Ovary (tissue), 10 donors: ENCODE measurements at places on chromosomes 6 and 20. TPM values are rescaled to one million over a fixed set of nuclear protein-coding genes. Genes with fewer than 3 reads are reported as not detected.

GRCh38 chr6:110492584-110492983 is 16.2 kb upstream of the SLC22A16 start:
- H3K27me3 ChIP-seq: no peaks in the 10 kb centered on the region
- H3K36me3 ChIP-seq: no peaks in the 10 kb centered on the region
- H3K4me3 ChIP-seq: no peak overlapping the region
- peaks cover 1% of the 10 kb centered on the region for H3K4me1 ChIP-seq
- no peak overlapping the region for H3K27ac ChIP-seq
- no peak for DNase-seq

- H3K4me1 ChIP-seq: peaks cover 4% of the 10 kb centered on the region
- H3K27me3 ChIP-seq: no peaks in the 10 kb centered on the region
- no peak for DNase-seq
- no peaks in the 10 kb centered on the region for H3K36me3 ChIP-seq
Observed at GRCh38 chr6:137737836-137738596, 129.0 kb upstream of the TNFAIP3 start.

DNA sequence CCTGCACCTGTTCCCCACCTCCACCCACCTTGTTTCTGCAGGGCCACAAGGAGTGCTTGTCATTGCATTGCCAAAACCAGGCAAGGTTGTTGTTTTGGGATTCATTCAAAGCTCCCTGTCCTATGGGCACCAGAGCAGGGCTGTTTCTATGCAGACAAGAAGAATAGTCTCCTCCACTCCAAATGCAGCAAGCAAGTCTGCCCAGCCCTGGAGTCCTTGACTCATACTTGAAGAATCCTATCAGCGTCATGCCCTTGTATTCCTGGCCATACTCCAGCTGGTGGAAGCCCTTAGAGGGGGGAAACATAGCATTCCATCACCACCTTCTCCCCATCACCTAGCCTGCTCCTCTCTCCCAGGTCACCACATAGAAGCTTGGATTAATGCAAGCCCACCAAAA is 145.3 kb upstream of the ECI2 start:
- DNase-seq: no peak
- H3K27me3 ChIP-seq: no peaks in the 10 kb centered on the region
- peaks cover 4% of the 10 kb centered on the region for H3K4me1 ChIP-seq
- H3K36me3 ChIP-seq: no peaks in the 10 kb centered on the region
- no peak overlapping the region for H3K4me3 ChIP-seq

- H3K36me3 ChIP-seq: no peaks in the 10 kb centered on the region
- no peak overlapping the region for H3K4me3 ChIP-seq
- H3K4me1 ChIP-seq: peaks cover 6% of the 10 kb centered on the region
Observed at GRCh38 chr6:52325695-52326471, 36.1 kb upstream of the PAQR8 start.

DNA sequence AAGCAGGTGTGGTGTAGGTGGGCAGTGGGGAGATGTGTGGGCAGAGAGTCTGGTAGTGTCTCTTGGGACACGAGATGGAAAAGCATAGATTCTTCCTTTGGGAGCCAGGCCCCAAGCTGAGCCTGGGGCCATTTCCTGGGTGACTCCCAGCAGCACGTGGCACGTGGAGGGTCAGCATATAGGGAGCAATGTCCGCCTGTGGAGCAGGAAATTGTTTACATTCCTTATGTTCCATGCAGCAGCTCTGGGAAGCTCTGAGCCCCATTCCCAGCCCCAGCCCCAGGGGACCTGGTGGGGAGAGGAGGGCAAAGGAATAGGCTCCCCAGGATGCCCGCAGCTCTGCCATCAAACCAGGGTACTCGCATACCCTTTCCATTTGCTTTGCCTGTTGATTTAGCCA is 57.6 kb downstream of the DAAM2 start:
- H3K4me3 ChIP-seq: no peak overlapping the region
- no peaks in the 10 kb centered on the region for H3K36me3 ChIP-seq

DNA sequence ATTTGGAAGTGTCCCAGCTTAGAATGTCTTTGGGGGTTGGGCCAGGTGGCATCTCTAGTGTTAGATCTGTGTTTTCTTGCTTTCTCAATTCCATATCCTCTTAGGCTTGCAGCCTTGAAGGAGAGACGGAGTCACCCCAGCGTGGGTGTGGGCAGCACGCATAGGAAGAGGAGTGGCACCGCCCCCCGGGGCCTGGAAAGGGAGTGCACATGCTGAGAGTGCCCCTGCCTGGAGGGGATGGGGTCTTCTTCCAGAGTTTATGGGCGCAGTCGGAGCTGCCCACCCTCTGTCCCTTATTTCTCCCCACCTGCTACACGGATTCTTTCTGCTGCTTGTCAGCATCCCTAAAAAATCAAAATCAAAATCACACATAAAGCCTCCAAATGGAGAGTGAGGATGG is 309.7 kb downstream of the QKI start:
- no peaks in the 10 kb centered on the region for H3K36me3 ChIP-seq
- DNase-seq: no peak
- H3K4me1 ChIP-seq: no peaks in the 10 kb centered on the region
- no peaks in the 10 kb centered on the region for H3K27me3 ChIP-seq
- H3K4me3 ChIP-seq: no peak overlapping the region

GRCh38 chr6:87701344-87701675 is 723 bp downstream of the AKIRIN2 start:
- peaks cover 6% of the 10 kb centered on the region for H3K4me1 ChIP-seq
- H3K27me3 ChIP-seq: no peaks in the 10 kb centered on the region
- H3K27ac ChIP-seq: peak overlapping the region; percentile 79
- H3K36me3 ChIP-seq: no peaks in the 10 kb centered on the region
- peak; percentile 65 for DNase-seq
- peak overlapping the region; percentile 89 for H3K4me3 ChIP-seq

DNA sequence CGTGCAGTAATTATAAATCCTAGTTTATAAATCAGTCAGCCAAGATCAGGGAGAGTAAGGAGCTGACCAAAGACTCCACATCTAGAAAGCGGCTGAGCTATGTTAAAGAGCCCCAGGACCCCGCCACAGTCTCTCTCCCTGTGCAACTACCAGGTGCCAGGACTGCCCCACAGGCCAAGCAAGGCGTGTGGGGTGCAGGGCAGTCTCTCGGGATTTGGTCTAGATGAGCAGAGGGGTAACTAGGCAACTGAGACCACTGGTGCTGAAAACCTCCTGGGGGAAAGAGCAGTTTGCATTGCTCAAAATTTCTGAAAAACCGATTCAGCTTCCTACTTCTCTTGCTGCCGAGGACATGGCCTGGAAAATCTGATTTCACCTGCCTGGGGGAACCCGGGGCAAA is 10.4 kb downstream of the PMEPA1 start:
- no peak overlapping the region for H3K27ac ChIP-seq
- no peak for DNase-seq
- H3K27me3 ChIP-seq: no peaks in the 10 kb centered on the region
- H3K4me1 ChIP-seq: peaks cover 2% of the 10 kb centered on the region

DNA sequence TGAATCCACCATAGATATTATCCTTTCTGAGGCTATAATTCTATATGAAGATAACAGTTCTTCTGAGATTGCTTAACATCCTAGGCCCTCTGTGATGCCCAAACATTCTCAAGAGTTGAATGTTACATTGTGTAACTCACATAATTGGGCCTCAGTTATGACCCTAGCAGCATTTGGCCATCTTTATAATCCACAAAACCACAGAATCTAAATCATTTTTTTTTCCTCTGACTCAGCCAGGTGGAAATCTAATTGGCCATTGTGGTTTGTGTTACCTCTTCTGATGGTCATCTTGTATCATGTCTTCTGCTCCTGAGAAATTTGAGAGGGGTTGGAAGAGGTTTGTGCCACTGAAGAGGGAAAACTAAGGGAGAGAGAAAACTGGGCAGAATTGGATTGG is 99.5 kb downstream of the LINC00237 start:
- H3K4me1 ChIP-seq: no peaks in the 10 kb centered on the region
- no peak for DNase-seq
- no peak overlapping the region for H3K27ac ChIP-seq
- H3K36me3 ChIP-seq: no peaks in the 10 kb centered on the region
- no peak overlapping the region for H3K4me3 ChIP-seq
- no peaks in the 10 kb centered on the region for H3K27me3 ChIP-seq

DNA sequence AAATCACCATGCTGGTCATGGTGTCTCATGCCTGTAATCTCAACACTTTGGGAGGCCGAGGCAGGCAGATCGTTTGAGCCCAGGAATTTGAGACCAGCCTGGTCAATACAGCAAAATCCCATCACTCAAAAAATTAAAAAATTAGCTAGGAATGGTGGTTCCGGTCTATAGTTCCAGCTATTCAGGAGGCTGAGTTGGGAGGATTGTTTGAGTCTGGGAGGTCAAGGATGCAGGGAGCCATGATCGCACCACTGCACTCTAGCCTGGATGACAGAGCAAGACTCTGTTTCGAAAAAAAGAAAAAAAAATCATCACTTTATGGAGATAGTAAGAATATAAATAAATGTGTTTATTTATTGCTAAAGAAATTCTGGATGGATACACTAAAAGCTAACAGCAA is 124.1 kb downstream of the RNGTT start:
- H3K27me3 ChIP-seq: no peaks in the 10 kb centered on the region
- no peak overlapping the region for H3K27ac ChIP-seq
- H3K4me1 ChIP-seq: peaks cover 5% of the 10 kb centered on the region
- H3K4me3 ChIP-seq: no peak overlapping the region
- no peak for DNase-seq

GRCh38 chr6:140537834-140538705 is 1163.6 kb upstream of the CITED2 start:
- no peaks in the 10 kb centered on the region for H3K27me3 ChIP-seq
- H3K36me3 ChIP-seq: no peaks in the 10 kb centered on the region
- peak; percentile 22 for DNase-seq
- H3K4me3 ChIP-seq: no peak overlapping the region
- peaks cover 4% of the 10 kb centered on the region for H3K4me1 ChIP-seq
- H3K27ac ChIP-seq: no peak overlapping the region

DNA sequence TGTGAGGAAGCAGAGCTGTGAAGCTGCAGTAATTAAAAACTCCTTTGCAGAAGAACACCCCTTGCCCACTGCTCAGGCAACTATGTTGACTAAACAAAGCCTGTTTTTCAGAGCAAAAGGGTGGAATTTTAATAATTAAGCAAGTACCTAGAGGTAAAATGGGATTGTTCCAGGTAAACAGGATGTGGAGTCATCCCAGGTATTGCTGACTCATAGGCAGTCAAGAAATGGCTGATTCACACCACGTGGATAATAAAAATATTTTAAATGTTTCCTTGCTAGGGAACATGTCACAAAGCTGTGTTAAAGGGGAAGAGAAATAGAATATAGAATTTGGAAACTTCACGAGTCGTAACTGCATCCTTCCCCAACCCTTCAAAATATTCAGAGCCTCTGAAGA is 491.8 kb downstream of the BTBD3 start:
- DNase-seq: no peak
- no peaks in the 10 kb centered on the region for H3K4me1 ChIP-seq
- no peak overlapping the region for H3K4me3 ChIP-seq
- no peaks in the 10 kb centered on the region for H3K36me3 ChIP-seq
- H3K27ac ChIP-seq: no peak overlapping the region

DNA sequence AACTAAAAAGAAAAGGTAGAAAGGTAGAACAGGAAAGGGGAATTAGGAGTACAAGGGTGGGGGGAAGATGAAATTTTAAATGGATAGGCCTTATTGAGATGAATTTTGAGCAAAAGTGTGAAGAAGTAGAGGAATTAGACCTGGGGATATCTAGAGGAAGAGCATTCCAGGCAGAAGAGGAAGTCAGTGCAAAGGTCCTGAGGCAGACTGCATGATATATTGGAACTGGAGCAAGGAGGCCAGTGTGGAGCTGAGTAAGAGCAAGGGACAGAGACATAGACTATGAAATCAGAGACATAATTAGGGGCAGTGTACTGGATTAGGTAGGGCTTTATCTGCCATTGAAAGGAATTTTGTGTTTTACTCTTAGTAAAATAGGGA is 40.4 kb downstream of the MAPK14 start:
- H3K36me3 ChIP-seq: no peaks in the 10 kb centered on the region
- H3K4me1 ChIP-seq: peaks cover 7% of the 10 kb centered on the region
- no peak for DNase-seq
- no peaks in the 10 kb centered on the region for H3K27me3 ChIP-seq

- no peaks in the 10 kb centered on the region for H3K36me3 ChIP-seq
- H3K4me3 ChIP-seq: no peak overlapping the region
- DNase-seq: no peak
Observed at GRCh38 chr6:117432273-117432672, 6.5 kb upstream of the ROS1 start.

GRCh38 chr6:35411066-35411465 is 41.1 kb upstream of the FANCE start:
- H3K4me3 ChIP-seq: no peak overlapping the region
- peaks cover 2% of the 10 kb centered on the region for H3K4me1 ChIP-seq
- no peaks in the 10 kb centered on the region for H3K27me3 ChIP-seq
- H3K36me3 ChIP-seq: no peaks in the 10 kb centered on the region
- no peak overlapping the region for H3K27ac ChIP-seq
- no peak for DNase-seq

DNA sequence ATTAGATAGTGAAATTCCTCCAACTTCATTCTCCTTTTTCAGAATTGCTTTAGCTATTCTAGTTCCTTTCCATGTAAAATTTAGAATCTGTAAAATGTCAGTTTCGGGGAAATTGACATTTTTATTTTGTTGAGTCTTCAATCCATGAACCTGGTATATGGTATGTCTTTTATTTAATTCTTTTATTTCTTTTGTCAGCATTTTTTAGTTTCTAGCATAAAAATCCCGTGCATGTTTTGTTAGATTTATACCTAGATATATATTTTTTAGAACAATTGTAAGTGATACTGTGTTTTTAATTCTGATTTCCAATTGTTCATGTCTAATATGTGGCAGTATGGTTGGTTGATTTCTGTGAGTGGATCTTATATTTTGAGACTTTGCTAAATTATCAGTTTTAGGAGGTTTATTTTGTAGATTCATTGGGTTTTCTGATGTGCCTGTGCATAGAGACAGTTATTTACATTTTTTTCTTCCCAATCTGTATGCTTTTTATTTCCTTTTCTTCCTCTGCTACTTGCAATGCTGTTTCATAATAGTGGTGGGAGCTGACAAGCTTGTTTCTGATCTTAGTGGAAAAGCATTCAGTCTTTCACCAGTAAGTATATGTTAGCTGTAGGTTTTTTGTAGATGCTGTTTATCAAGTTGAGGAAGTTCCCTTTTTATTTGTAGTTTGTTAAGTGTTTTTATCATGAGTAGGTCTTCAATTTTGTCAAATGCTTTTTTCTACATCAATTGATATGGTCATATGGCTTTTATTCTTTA is 13.7 kb downstream of the TAB2 start:
- H3K4me1 ChIP-seq: peaks cover 5% of the 10 kb centered on the region
- H3K4me3 ChIP-seq: no peak overlapping the region
- DNase-seq: no peak
- no peak overlapping the region for H3K27ac ChIP-seq
- no peaks in the 10 kb centered on the region for H3K36me3 ChIP-seq

GRCh38 chr6:135129136-135129856 is 51.8 kb upstream of the MYB start:
- no peak overlapping the region for H3K4me3 ChIP-seq
- no peaks in the 10 kb centered on the region for H3K4me1 ChIP-seq
- H3K36me3 ChIP-seq: no peaks in the 10 kb centered on the region
- H3K27ac ChIP-seq: no peak overlapping the region

GDAP1L1 gene
- total RNA-seq: 3.3 TPM

SIRPD gene
- total RNA-seq: not detected

APOBEC2 gene
- not detected for total RNA-seq

C20orf144 gene
- total RNA-seq: 0.46 TPM

ZNF512B gene
- total RNA-seq: 24.5 TPM

HFE gene
- total RNA-seq: 3.6 TPM

SAPCD1 gene
- 3.8 TPM for total RNA-seq

OR2J3 gene
- not detected for total RNA-seq
